Iris pigment epithelial cell (primary cell): ENCODE measurements at places on chromosomes 7 and 10.

GRCh38 chr10:114048472-114048871 is 4.8 kb downstream of the ADRB1 start:
- no peak for DNase-seq

DNA sequence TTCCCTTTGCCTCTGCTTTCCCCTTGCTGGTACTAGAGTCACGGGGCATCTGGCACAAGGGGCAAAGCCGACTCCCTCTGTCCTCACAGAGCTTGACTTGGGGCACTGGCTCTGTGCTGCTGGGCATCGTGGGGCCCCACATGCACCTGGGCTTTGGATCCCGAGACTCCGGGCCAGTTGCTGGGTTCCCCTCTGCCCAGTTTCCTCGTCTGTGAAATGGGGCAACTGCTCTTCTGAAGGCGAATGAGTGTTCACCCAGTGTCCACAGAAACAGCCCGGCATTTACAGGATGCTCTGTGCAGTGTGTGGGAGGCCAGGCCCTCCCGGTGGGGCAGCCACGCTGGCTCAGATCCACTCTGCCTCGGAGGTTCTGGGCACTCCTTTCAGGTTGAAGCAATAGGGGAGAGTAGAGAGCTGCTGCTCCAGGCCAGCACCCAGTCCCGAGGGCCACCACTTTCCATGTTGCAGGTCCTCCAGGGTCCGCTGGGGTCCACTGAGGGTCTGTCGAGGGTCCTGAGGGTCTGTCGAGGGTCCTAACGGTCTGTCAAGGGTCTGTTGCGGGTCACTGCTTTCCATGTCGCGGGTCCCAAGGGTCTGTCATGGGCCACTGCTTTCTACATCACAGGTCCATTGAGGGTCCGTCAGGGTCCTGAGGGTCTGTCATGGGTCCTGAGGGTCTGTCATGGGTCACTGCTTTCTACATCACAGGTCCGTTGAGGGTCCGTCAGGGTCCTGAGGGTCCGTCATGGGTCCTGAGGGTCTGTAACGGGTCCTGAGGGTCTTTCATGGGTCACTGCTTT is 103.6 kb downstream of the VIPR2 start:
- no peak for DNase-seq

DNA sequence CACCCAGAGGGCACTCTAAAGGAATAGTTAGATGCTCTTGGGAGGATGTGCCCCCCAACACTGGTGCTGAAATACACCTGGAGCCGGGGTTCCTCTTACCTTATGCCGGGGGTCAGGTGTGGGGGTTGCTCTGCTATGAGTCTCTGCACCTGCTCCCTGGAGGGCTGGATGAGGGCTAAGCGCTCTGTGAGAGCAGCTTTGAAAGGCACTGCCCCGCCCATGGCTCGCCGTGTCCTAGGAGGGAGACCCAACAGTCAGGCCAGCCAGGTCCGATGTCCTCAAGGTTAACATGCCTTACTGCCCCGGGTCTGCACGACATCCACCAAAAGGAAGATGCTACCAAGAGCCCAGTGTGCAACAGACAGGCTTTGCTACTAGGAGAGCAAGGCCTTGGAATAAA is 31.7 kb downstream of the PSPH start:
- DNase-seq = no peak

GRCh38 chr7:459584-460373 is 59.9 kb downstream of the PDGFA start:
- DNase-seq = no peak

- DNase-seq = no peak
Observed at GRCh38 chr7:1019789-1020610, 24.3 kb upstream of the GPR146 start.

- no peak for DNase-seq
Observed at GRCh38 chr10:63627881-63628296, 106.7 kb downstream of the REEP3 start.

DNA sequence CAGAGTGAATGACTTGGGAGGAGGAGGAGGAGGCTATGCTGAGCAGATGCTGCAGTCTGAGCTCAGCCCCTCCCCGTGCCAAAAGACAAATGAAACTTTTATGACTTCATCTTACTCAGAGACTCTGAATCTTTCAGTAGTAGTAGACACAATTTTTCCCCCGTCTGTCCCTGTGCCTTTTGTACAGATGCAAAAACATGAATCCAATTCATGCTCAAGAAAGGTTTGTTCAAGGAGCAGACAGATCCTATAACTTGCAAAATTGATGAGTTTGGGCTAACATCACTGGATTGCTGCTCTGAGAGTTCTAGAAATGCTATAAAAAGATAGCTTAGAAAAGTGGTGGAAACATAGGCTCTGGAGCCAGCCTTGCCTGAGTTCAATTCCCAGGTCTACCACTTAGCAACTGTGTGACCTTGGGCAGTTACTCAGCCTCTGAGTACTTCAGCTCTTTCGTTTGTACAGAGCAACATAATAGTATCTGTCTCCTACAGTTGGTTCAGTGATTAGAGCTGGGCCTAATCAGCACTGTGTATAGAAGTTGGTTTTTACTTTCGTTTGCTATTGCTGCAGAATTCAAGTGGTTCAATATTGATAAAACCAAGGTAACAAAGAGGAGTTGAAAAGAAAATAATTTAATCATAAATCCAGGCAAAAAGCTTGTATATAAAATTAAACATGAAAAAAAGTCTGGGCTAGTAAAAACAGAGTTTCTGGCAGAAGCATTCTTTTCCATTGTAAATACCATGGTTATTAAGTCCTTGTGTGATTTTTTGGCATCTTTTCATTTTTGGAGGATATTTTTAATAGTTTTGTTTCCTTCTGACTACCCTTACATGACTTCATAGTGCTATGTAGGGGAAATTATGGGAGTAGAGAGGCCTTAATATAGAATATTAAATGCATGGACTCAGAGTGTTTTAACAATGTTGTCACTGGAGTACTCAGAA is 174.2 kb upstream of the ZNF32 start:
- DNase-seq = peak; percentile 16
